CD4-positive, CD25-positive, alpha-beta regulatory T cell (primary cell): ENCODE measurements at places on chromosomes 16 and 17.

DNA sequence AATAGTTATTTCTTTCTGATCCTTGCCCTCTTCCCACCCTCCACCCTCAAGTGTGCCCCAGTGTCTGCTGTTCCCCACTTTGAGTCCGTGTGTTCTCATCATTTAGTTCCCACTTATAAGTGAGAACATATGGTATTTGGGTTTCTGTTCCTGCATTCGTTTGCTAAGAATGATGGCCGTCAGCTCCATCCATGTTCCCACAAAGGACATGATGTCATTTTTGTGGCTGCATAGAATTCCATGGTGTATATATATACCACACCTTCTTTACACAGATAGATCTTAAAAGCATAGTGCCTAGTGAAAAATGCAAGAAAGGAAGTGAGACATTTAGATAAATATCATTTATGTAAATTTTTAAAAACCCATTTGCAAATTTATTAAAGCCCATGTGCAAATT lies 33.1 kb downstream of the HS3ST2 start:
- no peak for DNase-seq

- DNase-seq = no peak
Observed at GRCh38 chr16:27460663-27461482, 58.9 kb downstream of the IL21R start.

- DNase-seq = no peak
Observed at GRCh38 chr16:75372236-75372856, 61.0 kb downstream of the CFDP1 start.

- DNase-seq = no peak
Observed at GRCh38 chr16:28537964-28538732, 626 bp downstream of the NUPR1 start.

DNA sequence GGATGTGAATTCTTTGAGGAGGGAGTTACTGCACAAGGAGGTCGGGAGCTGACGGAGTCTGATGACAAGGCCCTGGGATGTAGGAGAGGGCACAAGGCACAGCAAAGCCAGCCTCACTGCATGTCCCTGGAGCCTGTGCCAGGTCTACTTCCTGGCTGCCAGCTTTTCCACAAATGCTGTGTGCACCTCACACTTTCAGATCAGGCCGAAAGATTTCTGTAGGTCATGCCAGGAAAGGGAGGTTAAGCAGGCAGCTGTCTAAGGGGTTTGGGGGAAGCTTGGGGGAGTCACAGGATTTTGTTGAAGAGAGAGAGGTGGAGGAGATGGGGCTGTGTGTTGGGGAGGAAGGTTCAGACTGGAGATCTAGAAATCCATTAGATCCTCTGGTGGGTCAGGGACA lies 792.5 kb downstream of the KCNJ18 start:
- DNase-seq = no peak

GRCh38 chr16:86308514-86308913 lies 201.8 kb upstream of the FOXF1 start:
- DNase-seq = no peak

GRCh38 chr16:11058832-11059231 lies 114.5 kb downstream of the CLEC16A start:
- DNase-seq = no peak

GRCh38 chr17:51029568-51030463 lies 90.9 kb downstream of the SPAG9 start:
- no peak for DNase-seq

DNA sequence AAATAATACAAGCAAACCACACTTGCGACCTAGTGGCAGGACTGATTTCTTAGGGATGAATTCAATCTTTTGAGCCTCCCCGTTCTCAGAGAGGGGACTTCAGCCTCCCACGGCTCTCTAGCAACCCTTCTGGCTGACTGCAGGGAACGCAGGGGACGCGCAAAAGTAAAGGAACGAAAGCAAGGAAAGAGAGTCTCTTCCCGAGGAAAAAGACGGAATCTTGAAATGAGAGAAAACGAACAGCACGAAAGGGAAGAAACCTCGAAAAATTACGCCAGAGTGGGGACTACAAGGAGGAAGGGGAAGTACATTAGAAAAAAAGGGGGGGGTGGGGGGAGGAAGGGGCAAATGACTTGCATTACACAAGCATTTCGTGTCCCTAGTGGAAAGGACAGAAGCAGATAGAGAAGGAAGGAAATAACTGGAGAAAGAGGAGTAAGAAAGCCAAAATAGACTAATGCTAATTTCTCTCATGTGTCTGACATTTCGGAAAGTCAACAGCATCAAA lies 1.2 kb downstream of the GRB2 start:
- DNase-seq = peak; percentile 51

DNA sequence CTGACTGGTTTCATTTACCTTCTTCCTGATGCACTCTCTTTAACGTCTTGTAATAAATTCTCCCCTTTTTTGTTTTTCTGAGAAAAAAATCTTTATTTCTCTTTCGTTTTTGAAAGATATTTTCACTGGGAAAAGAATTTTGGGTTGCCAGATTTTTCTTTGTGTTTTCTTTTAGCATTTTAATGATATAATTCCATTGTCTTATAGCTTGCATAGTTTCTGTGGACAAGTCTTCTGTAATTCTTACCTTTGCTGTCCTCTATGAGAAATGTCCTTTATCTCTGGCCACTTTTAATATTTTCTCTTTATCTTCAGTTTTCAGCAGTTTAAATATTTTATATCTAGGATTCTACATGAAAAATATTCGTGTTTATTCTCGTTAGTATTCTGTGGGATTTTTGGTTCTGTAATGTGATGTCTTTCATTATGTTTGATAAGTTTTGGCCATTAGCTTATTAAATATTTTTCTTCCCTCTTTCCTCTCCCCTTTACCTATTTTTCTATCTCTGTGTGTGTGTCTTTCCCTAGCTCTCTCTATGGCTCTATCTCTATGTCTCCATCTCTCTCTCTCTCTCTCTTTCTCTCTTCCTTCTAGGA lies 236.5 kb downstream of the C16orf95 start:
- no peak for DNase-seq

- no peak for DNase-seq
Observed at GRCh38 chr17:38741921-38742410, 6.2 kb downstream of the PCGF2 start.

- no peak for DNase-seq
Observed at GRCh38 chr17:67030641-67031040, 13.7 kb upstream of the CACNG1 start.

DNA sequence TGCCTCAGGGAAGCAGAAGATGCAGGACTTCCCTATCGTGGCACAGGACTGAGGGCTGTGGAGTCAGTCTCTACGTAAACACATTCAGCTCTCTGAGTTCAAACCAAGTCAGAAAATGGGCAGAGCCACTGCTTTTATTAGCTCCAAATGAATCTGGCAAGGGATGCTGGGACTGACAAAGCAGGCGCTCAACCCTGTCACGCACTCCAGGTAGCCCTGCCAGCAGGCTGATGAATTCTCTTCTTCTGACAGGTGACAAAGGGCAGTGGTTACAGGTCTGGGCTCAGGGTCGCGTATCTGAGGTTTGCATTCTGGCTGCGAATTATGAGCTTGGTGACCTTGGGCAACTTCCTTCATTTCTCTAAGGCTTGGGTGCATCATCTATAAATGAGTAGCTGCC lies 9.4 kb downstream of the RPH3AL start:
- DNase-seq = no peak

DNA sequence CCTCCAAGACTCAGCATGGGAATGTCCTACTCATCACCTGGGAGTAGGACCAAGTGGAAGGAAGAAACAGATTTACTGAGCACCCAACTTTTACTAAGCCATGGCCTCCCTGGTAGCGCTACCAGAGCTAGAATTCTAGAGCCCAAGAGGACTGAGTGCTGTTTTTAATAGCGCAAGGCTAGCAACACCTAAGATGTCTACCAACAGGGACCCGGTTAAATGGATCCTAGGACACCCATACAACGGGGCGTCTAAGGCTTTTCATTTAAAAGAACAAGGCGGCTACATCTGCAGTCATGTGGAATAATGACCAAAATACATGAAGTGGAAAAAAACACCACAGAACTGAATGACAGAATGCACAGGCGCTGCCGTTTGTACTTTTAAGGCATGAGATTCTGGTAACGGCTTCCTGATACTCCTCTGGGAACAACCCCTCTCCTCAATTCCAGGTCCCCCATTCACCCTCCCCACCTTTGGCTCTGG lies 5.1 kb downstream of the GGA2 start:
- no peak for DNase-seq

GRCh38 chr16:1839554-1839953 lies 12.5 kb downstream of the FAHD1 start:
- no peak for DNase-seq

- no peak for DNase-seq
Observed at GRCh38 chr16:2190659-2191445, 5.6 kb downstream of the CASKIN1 start.

GRCh38 chr17:49316258-49316570 lies 45.8 kb downstream of the ZNF652 start:
- no peak for DNase-seq

DNA sequence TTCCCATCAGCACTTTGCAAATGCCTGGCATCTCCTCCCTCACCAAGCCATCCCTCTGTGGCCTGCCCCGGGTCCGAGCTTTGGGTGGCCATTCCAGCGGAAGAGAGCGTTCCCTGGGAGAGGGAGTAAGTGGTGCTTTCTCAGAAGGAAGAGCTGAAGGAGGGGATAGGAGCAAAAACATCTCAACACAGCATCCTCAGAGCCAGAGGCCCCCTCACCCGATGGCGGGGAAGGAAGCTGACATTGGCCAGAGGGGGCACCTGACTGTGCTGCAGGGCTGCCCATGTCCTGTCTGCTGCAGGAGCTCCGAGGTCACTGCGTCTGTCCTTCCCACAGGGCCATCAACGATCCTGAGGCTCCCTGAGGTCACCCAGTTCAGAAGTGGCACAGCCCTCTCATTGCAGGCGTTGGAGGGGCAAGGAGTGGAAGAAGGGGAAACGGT lies 427 bp upstream of the TLCD3B start:
- no peak for DNase-seq

DNA sequence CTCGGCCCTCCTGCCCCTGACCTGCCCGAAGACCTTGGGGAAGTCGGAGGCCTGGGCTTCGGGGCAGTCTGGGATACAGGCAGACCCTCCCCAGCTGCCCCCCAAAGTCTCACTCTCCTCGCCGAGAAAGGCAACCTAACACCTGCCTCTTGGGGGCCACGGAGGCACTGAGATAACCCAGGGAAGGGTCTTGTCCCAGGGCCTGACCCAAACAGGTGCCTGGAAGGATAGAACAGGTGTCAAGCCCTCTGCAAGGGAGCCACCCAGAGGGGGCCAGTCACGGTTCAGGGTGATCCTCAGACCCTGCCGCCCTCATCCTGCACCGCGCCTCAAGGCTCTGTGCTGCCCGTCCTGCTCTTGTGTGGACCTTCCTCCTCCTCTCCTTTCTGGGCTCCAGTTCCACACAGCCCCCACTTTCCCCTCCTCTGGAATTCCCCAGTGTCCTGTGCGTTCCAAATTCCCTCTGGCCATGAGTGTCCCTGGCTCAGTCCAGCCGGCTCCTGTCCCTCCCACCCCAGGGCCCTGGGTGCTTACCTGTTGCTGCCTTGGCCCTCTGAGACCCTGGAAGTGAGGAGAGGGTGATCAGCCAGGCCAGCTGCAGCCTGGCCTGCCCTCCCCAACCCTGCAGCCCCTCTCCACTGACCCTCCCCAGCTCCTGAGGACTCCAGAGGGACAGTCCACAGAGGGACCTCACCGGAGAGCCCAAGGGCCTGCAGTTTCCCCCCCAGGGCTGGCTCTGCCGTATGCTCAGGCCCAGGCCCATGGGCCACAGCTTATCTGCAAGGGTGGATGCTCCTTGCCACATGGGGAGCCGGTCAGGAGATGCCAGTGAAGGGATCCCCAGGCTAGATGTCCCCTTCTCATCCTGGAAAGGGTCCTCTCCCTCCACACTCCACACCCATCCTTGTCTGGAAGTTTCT lies 3.8 kb downstream of the PRSS27 start:
- DNase-seq = no peak

- DNase-seq = no peak
Observed at GRCh38 chr16:396199-396598, 800 bp upstream of the NME4 start.

- peak; percentile 94 for DNase-seq
Observed at GRCh38 chr16:57592591-57593003, 35.8 kb upstream of the ADGRG1 start.

DNA sequence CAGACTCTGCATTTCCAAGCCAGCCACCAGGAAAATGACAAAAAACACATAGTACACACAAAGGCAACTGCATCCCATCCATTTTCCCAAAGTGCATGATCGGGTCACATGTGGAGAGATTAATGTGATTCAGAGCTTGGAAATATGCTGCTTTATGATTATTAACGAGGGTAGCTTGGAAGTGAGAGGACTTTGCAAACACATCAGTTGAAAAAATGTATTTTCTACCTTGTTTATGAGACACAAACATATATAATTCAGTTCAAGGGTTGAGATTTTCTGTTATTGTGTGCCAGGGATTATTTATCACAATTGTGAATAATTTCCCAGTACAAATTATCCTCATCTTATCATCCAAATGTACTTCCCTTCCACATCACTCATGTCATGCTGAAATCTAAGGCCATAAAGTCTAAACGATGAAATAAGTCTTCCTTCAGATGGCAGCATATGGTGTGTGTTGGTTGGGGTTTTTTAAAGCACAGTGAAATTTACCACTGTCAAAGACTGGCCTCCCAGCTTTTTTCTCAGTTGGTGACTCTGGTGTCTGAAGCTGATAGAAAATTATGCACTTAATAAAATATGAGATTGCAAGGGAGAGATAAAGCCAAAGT lies 104.7 kb upstream of the ADAMTS18 start:
- no peak for DNase-seq

DNA sequence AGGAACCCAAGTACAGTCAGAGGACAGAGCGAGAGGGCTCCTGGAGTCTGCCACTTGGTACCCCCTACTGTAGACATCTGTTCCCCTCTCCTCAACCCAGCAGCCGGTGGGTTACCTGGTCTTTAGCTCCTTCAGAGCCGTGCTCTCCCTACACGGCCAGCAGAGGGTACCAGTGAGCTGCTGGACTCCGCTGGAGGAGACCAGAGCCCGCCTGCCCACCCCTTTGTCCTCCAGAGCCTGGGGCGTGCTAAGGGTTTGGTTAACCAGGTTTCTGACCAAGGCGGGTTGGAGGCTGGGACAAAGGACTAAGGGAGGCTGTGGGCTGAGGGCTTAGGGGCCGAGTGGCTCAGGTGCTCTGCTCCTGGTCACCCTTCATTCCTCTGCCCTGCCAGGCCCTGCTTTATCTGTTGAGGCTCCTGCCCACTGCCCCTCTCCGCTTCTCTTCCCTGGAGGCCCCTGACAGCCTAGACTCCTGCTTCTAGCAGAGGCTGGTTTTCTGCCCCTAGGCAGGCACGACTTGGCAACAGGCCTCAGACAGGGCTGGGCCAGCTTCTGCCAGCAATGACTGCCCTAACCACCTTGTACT lies 2.7 kb upstream of the HSD11B2 start:
- DNase-seq = no peak

GRCh38 chr17:9843152-9844010 lies 17.7 kb downstream of the GLP2R start:
- DNase-seq = no peak

GRCh38 chr16:29983420-29984136 lies 9.9 kb downstream of the TAOK2 start:
- DNase-seq = no peak
